ENCODE measurements at places on chromosomes 4 and X.

DNA sequence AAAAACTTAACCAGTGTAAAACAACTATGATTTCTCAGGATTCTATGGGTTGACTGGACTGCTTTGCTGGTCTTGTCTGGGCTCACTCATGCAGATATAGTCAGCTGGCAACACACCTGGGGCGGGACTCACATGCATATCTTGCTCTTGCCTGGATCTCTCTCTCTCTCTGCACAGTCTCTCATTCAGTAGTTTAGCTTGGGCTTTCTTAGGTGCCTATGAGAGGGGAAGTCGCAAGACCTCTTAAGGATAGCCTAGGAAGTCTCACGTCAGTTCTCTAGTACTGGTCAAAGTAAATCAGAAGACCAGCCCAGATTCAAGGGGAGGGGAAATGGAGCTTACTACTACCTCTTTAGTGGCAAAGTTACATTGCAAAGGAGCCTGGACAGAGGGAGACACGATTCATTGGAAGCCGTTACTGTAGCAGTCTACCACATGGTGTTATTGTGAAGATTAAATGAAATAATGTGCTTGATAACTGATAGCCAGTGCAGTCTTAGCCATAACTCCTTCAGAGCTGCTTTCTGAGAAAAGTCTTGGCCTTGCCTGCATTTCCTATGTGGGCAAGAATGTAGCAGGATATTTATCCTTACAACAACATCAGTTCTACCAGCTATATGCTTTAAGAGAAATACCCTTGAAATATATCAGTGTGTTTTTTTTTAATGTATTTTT lies 2.1 kb downstream of the COPS4 start:
- no peaks in the 10 kb centered on the region for H3K27me3 ChIP-seq
- no peak for DNase-seq
- peaks cover 5% of the 10 kb centered on the region for H3K4me1 ChIP-seq
- H3K4me3 ChIP-seq, result no peak overlapping the region
- H3K27ac ChIP-seq, result no peak overlapping the region
- H3K36me3 ChIP-seq, result peaks cover 4% of the 10 kb centered on the region

DNA sequence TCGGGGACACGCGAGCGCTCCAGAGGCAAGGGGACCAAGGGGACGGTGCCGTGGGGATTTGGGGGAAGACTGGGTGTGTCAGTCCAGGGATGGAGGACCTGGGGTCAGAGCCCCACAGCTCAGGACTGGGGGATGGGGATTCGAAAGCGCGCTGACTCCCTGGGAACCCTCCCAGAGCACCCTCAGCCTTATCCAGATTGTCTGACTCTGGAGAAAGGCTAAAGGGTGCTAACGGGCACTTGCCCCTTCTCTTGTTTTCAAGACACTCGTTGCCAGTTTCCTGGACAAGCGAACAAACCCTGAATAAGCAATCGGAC lies 1.1 kb downstream of the DOCK11 start:
- no peaks in the 10 kb centered on the region for H3K27me3 ChIP-seq
- H3K36me3 ChIP-seq, result no peaks in the 10 kb centered on the region
- DNase-seq, result no peak
- H3K4me1 ChIP-seq, result no peaks in the 10 kb centered on the region
- H3K27ac ChIP-seq, result no peak overlapping the region
- H3K4me3 ChIP-seq, result peak overlapping the region; percentile 49

DNA sequence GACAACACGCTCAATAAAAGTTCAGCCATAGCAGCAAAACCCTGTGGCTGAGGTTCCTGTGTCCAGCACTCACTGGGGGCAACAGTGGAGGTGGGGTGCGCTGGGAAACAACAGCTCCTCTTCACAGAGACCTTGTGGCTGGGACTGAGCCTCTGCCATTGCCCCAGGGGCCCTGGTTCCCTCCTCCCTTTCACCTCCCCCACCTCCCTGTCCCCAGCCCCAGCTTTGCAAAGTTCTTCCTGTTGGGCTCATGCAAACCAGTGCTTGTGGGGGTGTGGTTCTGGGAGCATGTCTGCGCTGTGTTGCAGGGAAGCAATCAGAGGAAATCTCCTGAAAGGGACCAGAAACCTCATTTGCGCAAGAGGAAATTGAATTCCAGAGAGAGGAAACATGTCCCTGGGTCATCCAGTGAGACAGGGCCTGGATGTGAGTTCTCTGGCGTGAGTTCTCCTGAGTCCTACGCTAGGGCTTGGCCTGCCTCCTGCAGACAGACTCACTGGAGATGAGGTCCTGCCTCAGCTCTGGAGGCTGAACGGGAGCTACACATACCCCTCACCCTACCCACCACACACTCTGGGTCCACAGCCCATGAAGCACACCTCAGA lies 7.4 kb downstream of the FATE1 start:
- no peaks in the 10 kb centered on the region for H3K36me3 ChIP-seq
- H3K27me3 ChIP-seq, result no peaks in the 10 kb centered on the region
- no peak overlapping the region for H3K27ac ChIP-seq

DNA sequence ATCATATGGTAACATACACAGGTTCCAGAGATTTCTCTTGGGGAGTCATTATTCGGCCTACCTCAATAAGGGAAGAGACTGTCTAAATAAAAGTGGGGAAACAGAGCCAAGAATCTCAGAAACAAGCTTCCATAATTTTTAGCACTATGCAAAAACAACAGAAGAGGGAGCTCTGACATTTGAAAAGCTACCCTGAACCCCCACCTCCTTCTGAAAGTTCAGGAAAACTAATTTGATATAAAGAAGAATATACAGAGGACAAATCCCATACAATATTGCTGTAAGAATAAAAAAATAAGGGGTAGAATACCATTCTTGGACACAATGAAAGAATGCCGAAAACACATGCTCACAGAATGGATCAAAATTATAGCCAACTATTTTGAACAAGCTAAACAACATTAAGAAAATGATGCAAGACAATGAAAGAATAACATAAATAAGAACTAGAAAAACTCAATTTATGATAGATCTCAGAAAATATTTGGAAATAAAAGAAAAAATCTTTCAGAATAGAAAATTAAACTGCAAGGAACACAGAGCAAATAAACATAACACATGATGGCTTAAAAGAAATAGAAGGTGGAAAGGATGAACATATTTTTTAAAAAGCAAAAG lies 14.4 kb upstream of the ZNF41 start:
- no peaks in the 10 kb centered on the region for H3K27me3 ChIP-seq
- H3K27ac ChIP-seq, result peak overlapping the region; percentile 95
- H3K36me3 ChIP-seq, result no peaks in the 10 kb centered on the region

- H3K36me3 ChIP-seq, result no peaks in the 10 kb centered on the region
- H3K27ac ChIP-seq, result peak overlapping the region; percentile 84
- H3K4me3 ChIP-seq, result peak overlapping the region; percentile 44
- no peak for DNase-seq
Measured at GRCh38 chr4:168630445-168631187, 133.8 kb downstream of the PALLD start.

GRCh38 chrX:23844502-23845138 lies 61.6 kb downstream of the SAT1 start:
- H3K4me1 ChIP-seq, result no peaks in the 10 kb centered on the region
- no peak overlapping the region for H3K4me3 ChIP-seq
- no peak for DNase-seq

DNA sequence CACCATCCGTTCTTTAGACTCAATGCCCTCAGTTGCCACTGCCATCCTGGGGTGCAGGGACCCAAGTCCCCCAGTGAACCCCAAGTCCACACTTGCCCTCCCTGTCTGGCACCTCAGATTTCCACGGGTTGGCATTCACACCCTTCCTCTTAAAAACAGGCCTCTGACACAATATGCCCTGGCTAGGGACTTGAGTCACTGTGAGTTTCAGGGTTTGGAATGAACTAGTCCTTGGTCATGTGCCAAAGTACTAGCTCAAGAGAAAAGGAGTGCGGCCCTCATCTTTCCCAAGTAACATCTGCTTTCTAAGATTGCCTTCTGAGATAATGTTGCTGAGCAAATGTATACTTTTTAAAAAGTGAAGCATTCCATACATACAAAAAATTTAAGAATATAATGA lies 134.0 kb downstream of the MID1 start:
- H3K27ac ChIP-seq, result peak overlapping the region; percentile 76
- no peaks in the 10 kb centered on the region for H3K27me3 ChIP-seq
- peaks cover 32% of the 10 kb centered on the region for H3K4me1 ChIP-seq
- peak; percentile 31 for DNase-seq
- no peaks in the 10 kb centered on the region for H3K36me3 ChIP-seq

- H3K27ac ChIP-seq, result no peak overlapping the region
- H3K36me3 ChIP-seq, result no peaks in the 10 kb centered on the region
- no peak for DNase-seq
- no peaks in the 10 kb centered on the region for H3K27me3 ChIP-seq
Measured at GRCh38 chrX:51215266-51215665, 117.4 kb upstream of the NUDT10 start.

GRCh38 chr4:102500352-102500695 lies 835 bp upstream of the NFKB1 start:
- H3K27me3 ChIP-seq, result no peaks in the 10 kb centered on the region
- peaks cover 24% of the 10 kb centered on the region for H3K4me1 ChIP-seq
- H3K36me3 ChIP-seq, result no peaks in the 10 kb centered on the region

- no peaks in the 10 kb centered on the region for H3K27me3 ChIP-seq
- no peak for DNase-seq
- H3K4me3 ChIP-seq, result no peak overlapping the region
- no peak overlapping the region for H3K27ac ChIP-seq
Measured at GRCh38 chr4:25466966-25467697, 90.1 kb downstream of the ANAPC4 start.

Data from RWPE2 (cell line).